ENCODE measurements at places on chromosomes 6 and 20.

GRCh38 chr6:19549109-19549508 lies 288.1 kb upstream of the ID4 start:
- no peak for DNase-seq

DNA sequence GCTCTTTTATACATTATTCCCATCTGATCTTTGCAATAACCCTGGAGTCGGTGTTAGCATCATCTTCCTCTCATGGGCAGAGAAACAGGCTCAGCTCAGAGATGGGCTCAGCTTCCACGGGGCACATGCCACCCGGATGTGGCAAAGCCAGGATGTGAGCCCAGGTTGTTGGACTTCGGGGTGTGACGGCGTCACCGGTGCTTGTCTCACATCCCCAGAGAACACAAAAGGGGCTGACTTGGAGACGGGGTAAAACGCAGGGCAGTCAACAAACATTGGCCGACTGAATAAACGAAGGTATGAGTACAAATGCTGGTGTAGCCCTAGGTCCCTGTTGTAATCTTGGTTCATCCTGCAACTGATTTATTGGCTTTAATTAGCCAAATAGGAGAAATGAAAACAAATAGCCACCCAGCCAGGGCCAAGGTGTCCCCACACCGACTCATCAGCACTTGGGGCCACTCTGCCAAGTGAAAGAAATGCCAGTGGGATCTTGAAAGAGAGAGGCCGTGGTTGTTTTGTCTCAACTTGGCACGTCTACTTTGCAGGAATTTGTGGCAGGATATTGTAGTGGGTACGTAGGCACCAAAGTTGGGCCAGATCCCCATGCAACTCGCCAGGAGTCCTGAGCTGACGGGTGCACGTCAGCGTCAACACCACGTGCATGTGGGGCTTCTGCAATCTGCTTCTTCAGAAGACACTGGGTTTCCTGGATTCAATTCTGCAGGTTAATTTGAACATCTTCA lies 42.8 kb downstream of the APCDD1L start:
- DNase-seq = no peak

- no peak for DNase-seq
Observed at GRCh38 chr6:140478631-140479030, 1104.2 kb upstream of the CITED2 start.

- no peak for DNase-seq
Observed at GRCh38 chr6:139927236-139927635, 552.8 kb upstream of the CITED2 start.

DNA sequence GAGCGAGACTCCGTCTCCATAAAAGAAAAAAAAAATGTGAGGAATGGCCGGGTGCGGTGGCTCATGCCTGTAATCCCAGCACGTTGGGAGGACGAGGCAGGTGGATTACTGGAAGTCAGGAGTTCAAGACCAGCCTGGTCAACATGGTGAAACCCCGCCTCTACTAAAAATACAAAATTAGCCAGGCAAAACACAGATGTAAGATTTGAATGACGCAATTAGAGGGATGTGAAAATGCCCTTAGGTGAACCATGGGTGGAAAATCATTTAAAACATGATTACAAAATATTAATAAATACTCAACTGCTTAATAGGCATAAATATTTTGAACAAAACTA lies 20.9 kb downstream of the COL9A3 start:
- DNase-seq = no peak

- no peak for DNase-seq
Observed at GRCh38 chr6:63492476-63492875, 79.8 kb upstream of the LOC128125822 start.

DNA sequence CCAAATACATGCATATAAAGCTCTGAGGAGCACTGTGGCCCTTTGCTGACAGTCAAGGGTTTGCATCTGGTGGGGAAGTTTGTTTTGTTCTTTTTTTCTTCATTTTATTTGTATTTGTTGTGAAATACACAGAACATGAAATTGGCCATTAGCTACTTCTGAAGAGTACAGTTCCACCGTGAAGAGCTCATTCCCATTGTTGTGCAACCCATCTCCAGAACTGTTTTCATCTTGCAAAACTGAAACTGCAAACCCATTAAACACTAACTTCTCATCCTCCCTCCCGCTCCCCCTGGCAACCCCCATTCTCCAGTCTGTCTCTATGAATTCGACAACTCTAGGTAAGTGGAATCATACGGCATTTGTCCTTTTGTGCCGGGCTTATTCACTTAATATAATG lies 231.3 kb downstream of the TFAP2C start:
- no peak for DNase-seq

DNA sequence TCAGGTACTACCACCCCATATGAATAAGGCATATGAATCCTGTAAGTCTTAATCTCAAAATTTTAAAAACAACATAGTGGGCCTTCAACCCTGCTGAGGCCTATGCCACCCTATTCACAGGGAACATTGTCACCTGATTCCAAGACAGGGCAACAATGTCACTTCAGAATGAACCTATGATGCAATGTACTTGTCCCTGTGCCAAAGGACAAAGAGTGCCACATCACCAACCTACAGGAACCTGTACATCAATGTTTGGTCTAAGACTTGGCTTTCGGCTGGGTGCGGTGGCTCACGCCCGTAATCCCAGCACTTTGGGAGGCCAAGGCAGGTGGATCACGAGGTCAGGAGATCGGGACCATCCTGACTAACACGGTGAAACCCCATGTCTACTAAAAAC lies 318.5 kb upstream of the JARID2 start:
- no peak for DNase-seq

GRCh38 chr20:35920523-35920922 lies 33.8 kb downstream of the SCAND1 start:
- no peak for DNase-seq

DNA sequence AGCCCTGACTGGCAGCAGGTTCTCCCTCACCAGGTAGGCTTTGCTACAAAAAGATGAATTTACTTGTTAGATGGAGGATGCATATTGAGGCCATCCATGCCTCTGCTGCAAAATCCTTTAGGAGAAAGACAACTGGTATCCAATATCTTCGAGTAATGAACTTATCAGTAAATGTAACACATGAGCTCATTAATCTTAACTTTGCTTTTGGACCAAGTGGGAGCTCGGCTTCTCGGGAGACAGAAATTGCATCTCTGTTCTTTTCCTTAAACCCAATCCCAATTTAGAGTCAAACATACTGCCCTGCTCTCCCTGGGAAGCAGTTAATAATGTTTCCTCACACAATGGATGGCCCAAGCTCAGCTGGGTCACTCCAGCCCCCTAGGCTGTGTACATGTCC lies 330.5 kb downstream of the ZFAND3 start:
- DNase-seq = no peak

GRCh38 chr6:98823428-98824161 lies 10.8 kb upstream of the POU3F2 start:
- no peak for DNase-seq

- no peak for DNase-seq
Observed at GRCh38 chr20:23452776-23453175, at the start of gene CST11. TSS of gene CST11 (minus strand) at chr20:23452876. CDS start at chr20:23452811, 65 bp downstream.

- no peak for DNase-seq
Observed at GRCh38 chr6:125611573-125612344, 137.7 kb upstream of the HEY2 start.

GRCh38 chr6:12339022-12339421 lies 48.9 kb downstream of the EDN1 start:
- DNase-seq = no peak

- no peak for DNase-seq
Observed at GRCh38 chr6:168574699-168575195, 133.8 kb downstream of the SMOC2 start.

DNA sequence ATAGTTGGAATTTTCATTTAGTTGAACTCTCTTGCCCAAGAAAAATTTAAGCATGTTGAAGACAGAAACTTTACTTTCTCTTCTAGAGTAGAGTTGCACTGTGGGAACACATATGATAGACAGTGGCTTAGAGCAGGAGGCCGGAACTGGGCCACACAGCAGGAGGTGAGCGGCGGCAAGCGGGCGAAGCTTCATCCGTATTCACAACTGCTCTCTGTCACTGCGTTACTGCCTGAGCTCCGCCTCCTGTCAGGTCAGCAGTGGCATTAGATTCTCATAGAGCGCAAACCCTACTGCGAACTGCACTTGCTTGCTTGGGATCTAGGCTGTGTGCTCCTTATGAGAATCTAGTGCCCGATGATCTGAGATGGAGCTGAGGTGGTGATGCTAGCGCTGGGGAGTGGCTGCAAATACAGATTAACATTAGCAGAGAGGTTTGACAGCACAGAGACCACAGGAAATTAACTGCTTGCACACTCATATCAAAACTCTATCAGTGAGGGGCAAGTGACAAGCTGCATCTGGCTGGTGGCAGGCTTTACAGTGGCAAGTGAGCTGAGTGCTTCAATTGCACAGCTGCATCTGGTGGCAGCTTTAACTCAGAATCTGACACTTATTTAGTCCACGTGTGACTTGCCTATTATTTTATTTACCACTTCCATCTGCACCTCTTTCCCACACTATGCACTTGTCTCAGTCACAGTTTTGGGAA lies 174.9 kb upstream of the C6orf118 start:
- no peak for DNase-seq

GRCh38 chr6:665403-666267 lies 8.7 kb upstream of the HUS1B start:
- no peak for DNase-seq

DNA sequence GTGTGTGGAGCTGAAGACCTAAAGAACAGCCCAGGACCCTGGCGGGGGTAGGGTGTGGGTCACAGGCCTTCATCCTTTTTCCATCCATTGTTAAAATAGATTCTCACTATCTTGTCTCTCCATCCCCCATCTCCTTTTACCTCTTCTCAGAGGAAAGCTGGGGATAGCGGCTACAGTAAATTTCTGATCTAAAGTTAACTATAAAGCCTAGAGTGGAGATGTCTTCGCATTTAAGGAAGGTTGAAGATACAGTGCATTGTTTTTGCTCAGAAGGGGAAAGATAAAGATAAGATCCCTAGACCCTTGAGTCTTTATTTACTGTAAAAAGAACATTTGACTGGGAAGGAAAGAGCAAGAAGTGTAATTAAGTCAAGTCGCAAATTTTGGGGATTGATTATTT lies 8.6 kb downstream of the FOXA2 start:
- DNase-seq = no peak

DNA sequence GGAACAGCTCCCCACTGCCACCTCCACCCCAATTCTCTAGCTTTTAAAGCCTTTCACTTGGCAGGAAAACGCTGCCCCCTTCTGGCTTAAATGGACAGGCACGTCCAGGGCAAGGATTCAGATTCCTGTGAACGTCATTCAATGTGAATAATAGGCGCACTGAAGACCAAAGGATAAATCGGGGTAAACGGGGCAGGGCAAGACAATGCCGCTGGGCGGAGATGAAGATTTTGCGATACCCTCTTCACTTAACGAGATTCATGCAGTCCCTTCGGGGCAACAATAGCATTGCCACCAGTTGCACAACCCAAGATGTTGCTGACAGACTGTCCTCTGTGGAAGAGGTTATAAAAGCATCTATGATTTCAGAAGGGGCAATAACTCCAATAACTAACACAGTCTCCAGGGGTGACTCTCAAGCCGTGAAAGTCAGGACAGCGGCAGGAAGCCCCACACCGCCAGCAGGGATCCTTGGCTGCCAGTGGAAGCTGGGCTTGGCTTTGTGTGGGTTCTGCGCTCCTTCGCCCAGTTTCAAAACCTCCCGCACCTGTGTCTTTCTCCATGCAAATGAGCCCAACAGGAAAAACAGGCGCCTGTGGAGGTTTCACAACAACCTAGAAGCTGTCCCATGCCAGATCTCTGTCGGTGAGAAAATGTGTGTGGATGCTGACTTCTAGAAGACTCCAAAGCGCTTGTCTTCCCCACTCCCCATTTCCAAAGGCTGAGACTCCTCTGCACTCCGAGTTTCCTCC lies 291.8 kb downstream of the BMP7 start:
- DNase-seq = no peak

- DNase-seq = no peak
Observed at GRCh38 chr6:149961728-149962425, 1.9 kb upstream of the ULBP1 start.

DNA sequence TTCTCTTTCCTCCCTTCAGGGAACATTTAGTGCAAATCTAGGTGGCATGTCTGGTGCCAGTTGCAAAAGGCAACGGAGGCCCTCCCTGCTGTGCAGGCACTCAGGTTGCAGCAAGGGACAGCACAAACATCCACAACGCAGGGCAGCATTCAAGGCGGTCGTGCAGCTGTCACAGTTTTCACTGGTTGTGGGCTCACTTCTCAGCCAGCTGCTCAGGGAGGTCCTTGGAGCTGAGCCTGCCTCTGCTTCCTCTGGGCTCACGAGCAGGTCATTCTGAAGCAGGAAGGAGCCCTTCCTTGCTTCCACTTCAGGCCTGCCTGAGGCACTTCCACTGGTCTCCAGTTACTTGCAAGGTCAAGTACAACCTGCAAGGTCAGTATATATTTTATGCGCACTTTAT lies 3.8 kb upstream of the NPEPL1 start:
- no peak for DNase-seq

- no peak for DNase-seq
Observed at GRCh38 chr6:108587258-108588059, 26.7 kb downstream of the FOXO3 start.

- DNase-seq = no peak
Observed at GRCh38 chr20:51393571-51393970, 148.9 kb downstream of the NFATC2 start.

GRCh38 chr6:49563006-49563886 lies 12.8 kb downstream of the C6orf141 start:
- no peak for DNase-seq

DNA sequence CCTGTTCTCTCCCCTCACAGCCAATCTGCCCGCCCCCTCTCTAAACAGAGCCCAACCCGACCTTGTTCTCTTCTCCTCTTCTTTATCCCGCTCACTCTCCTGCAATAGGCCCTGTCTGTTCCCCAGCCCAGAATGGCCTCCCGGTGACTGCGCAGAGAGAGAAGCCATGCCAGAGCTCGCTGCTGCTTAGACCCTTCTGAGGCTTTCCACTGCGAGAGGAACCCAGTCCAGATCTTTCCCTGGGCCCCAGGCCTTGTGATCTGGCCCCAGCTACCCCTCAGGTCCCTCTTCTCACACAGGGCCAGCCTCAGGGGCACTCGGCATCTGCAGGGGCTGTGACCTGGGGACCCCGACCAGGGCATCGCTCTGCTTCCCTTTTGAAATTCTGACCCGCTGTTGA lies 58.1 kb downstream of the TMEM242 start:
- DNase-seq = no peak

- DNase-seq = no peak
Observed at GRCh38 chr20:15857173-15857784, 716.0 kb downstream of the KIF16B start.

Data from activated T-cell treated with anti-CD3 and anti-CD28 coated beads, Interleukin-2, amount 50 U/mL, for 24 hours (primary cell).